H1 (cell line): ENCODE measurements at places on chromosomes 5 and 9. TPM values are rescaled to one million over a fixed set of nuclear protein-coding genes. Genes with fewer than 3 reads are reported as not detected.

DNA sequence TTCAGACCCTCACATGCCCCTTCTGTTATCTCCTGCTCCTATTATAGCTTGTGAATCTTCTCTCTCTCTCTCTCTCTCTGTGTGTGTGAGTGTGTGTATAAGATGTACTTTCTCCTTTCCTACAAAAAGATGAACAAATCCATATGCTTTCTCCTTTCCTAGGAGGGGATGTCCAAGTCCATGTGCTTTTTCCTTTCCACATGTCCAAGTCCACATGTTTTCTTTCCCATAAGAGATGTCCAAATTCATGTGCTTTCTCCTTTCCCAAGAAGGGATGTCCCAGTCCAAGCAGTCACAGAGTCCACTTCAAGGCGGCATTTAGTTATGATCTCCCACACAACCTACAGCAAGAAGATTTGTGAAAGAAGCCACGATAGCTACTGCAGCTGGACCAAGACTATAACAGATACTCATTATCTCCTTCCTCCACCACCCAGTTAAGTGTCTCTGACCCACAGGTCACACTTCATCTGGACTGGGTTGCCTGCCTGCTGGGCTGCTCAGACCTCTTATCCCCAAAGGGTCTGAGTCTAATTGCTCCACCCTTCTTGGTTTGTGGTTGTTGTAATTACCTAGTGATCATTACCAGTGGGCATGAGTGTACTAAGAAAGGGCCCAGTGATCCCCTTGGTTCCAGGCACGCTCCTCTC lies 18.4 kb upstream of the FOXI1 start:
- H3K27me3 ChIP-seq: no peaks in the 10 kb centered on the region
- DNase-seq: no peak
- no peaks in the 10 kb centered on the region for H3K4me1 ChIP-seq
- no peaks in the 10 kb centered on the region for H3K36me3 ChIP-seq
- no peak overlapping the region for H3K27ac ChIP-seq

DNA sequence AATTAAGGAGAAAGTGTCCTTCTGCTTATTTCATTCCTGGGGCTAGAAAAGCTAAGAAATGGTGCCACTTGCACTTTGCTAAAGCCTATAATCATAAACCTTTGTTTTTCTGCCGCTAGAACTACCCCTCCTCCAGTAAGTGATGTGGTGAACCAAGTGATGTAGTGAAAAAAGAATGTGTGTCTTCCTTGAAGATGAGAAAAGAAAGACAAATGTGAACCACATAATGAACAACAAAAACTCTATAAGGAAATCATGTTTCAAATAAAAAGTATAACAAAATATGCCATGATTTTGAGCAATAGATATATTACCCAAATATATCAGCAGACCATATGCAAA lies 179.0 kb upstream of the SGCD start:
- H3K4me1 ChIP-seq: no peaks in the 10 kb centered on the region; the same call in 1 of the 2 replicates
- H3K27me3 ChIP-seq: no peaks in the 10 kb centered on the region
- no peak overlapping the region for H3K4me3 ChIP-seq
- no peaks in the 10 kb centered on the region for H3K36me3 ChIP-seq
- H3K27ac ChIP-seq: no peak overlapping the region

- peaks cover 63% of the 10 kb centered on the region for H3K27me3 ChIP-seq
- peak; percentile 85 for DNase-seq
- H3K4me3 ChIP-seq: peak overlapping the region; percentile 61
- H3K4me1 ChIP-seq: peaks cover 11% of the 10 kb centered on the region
- H3K27ac ChIP-seq: no peak overlapping the region
- no peaks in the 10 kb centered on the region for H3K36me3 ChIP-seq
These were observed 130.4 kb downstream of the TMEM174 start for GRCh38 chr5:73303148-73304079.

GRCh38 chr5:152427721-152428120 lies 22.6 kb upstream of the NMUR2 start:
- no peak for DNase-seq
- H3K4me3 ChIP-seq: no peak overlapping the region

DNA sequence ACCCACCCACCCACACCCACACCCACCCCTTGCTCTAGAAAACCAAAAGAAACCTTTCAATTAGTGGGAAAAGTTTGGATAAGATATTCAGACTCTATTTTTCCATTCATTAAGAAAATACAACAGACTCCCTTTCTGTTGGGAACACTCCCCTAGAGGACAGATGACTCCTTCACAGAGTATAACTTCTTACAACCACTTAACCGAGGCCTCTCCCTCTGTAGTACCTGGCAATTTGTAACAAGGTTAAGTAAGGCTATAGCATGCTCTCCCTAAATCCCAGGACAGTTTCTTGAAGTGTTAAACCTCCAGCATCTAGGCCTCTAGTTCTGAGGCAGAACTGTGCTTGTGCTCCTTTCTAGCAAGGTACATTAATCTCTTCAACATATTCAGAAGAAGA lies 75.9 kb upstream of the NR5A1 start:
- DNase-seq: no peak
- peaks cover 10% of the 10 kb centered on the region for H3K4me1 ChIP-seq

GRCh38 chr5:19047277-19047676 lies 940.7 kb downstream of the CDH18 start:
- DNase-seq: peak; percentile 38
- no peaks in the 10 kb centered on the region for H3K36me3 ChIP-seq
- no peak overlapping the region for H3K4me3 ChIP-seq
- H3K27ac ChIP-seq: no peak overlapping the region
- no peaks in the 10 kb centered on the region for H3K27me3 ChIP-seq

GRCh38 chr5:119897537-119898370 lies 268.4 kb downstream of the FAM170A start:
- no peaks in the 10 kb centered on the region for H3K36me3 ChIP-seq
- no peaks in the 10 kb centered on the region for H3K4me1 ChIP-seq
- no peak overlapping the region for H3K27ac ChIP-seq
- DNase-seq: no peak

- H3K27me3 ChIP-seq: no peaks in the 10 kb centered on the region
- no peak overlapping the region for H3K27ac ChIP-seq
- H3K4me1 ChIP-seq: 0 out of 2 replicates have a peak, but pooled peaks cover under 1% of the 10 kb centered on the region
- H3K4me3 ChIP-seq: no peak overlapping the region
- no peaks in the 10 kb centered on the region for H3K36me3 ChIP-seq
- DNase-seq: no peak
These were observed 219.1 kb downstream of the NDUFS4 start for GRCh38 chr5:53779541-53779981.

GRCh38 chr5:112143690-112144089 lies 275.4 kb downstream of the EPB41L4A start:
- no peaks in the 10 kb centered on the region for H3K4me1 ChIP-seq
- H3K27ac ChIP-seq: no peak overlapping the region
- H3K27me3 ChIP-seq: no peaks in the 10 kb centered on the region

DNA sequence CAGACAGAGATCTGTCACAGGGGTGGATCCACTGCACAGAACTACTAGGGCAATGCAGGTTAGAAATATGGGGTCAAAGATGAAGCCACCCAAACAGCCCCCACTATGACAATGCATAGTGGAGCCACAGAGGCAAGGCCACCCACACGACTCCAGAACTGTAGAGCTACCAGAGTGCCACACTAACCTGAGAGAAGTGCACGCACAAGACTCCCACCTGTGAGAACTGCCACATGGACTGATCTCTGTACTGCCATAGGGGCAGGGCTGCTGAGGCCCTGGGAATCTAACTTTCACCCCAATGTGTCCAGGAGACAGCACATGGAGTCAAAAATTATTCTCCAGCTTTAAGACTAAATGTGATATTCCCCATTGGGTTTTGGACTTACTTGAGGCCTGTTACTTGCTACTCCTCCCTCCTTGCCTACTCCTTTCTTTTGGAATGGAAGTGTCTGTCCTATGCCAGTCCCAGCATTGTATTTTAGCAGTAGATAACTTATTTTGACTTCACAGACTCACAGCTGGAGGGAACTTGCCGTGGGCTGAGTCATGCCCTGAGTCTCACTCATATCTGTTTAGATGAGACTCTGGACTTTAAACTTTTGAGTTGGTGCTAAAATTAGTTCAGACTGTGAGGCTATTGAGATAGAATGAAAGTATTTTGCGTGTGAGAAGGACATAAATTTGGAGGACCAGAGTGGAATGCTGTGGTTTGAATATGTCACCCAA lies 853.3 kb downstream of the MAT2B start:
- no peaks in the 10 kb centered on the region for H3K36me3 ChIP-seq
- no peaks in the 10 kb centered on the region for H3K4me1 ChIP-seq
- no peaks in the 10 kb centered on the region for H3K27me3 ChIP-seq
- H3K27ac ChIP-seq: no peak overlapping the region
- H3K4me3 ChIP-seq: no peak overlapping the region

DNA sequence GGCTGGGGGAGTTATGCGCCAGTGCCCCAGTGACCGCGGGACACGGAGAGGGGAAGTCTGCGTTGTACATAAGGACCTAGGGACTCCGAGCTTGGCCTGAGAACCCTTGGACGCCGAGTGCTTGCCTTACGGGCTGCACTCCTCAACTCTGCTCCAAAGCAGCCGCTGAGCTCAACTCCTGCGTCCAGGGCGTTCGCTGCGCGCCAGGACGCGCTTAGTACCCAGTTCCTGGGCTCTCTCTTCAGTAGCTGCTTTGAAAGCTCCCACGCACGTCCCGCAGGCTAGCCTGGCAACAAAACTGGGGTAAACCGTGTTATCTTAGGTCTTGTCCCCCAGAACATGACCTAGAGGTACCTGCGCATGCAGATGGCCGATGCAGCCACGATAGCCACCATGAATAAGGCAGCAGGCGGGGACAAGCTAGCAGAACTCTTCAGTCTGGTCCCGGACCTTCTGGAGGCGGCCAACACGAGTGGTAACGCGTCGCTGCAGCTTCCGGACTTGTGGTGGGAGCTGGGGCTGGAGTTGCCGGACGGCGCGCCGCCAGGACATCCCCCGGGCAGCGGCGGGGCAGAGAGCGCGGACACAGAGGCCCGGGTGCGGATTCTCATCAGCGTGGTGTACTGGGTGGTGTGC lies at the start of gene RXFP3:
Gene RXFP3 (plus strand): TSS at position 6 of the 636 bp plus-strand sequence. CDS start 355 bp downstream, at position 361.
- H3K4me3 ChIP-seq: peak within 1 kb of the TSS; percentile 67
- no peaks in the 10 kb centered on the region for H3K36me3 ChIP-seq
- H3K27ac ChIP-seq: no peak within 1 kb of the TSS
- 0 out of 2 replicates have a peak, but pooled peaks cover 2% of the 10 kb centered on the region for H3K4me1 ChIP-seq
- H3K27me3 ChIP-seq: peaks cover 15% of the 10 kb centered on the region

GRCh38 chr5:28748446-28748845 lies 1710.1 kb upstream of the CDH9 start:
- no peak for DNase-seq
- H3K27ac ChIP-seq: no peak overlapping the region

DNA sequence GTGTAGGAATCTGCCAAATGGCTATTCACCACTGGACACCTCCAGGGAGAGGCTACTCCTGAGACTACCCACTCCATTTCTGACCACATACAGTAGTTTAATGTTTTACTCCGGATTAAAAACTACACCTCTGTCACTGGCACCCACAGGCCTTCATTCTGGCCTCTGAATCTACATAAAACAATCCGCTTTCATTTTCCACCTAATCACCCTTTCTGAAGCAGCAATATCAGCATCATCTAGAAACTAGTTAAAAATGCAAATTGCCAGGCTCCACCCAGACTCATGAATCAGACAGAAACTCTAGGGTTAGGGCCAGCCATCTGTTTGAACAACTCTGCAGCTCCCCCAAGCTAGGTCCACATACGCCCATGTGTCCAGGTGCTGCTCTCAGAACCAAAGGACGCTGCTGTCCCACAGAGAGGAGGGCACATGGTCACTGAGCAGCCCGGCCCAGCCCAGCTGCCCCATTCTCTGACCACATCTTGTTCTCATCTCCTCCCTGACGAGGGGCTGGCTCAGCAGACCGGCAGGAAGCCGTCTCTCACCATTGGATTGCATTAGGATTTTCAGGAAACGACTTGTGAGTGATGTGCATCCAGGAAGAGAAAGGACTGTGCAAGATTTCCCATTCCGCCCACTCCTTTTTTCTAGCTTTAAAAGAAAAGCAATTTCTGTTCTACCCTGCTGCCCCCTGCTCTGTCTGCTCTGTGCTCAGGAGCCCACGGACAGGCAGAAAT lies 34.7 kb downstream of the ADAM19 start:
- no peak overlapping the region for H3K4me3 ChIP-seq
- H3K4me1 ChIP-seq: no peaks in the 10 kb centered on the region; the same call in 1 of the 2 replicates
- H3K27ac ChIP-seq: no peak overlapping the region
- H3K27me3 ChIP-seq: no peaks in the 10 kb centered on the region
- no peak for DNase-seq

GRCh38 chr5:39977066-39977655 lies 552.4 kb upstream of the DAB2 start:
- H3K36me3 ChIP-seq: no peaks in the 10 kb centered on the region
- no peak overlapping the region for H3K4me3 ChIP-seq
- no peaks in the 10 kb centered on the region for H3K4me1 ChIP-seq
- H3K27ac ChIP-seq: no peak overlapping the region

GRCh38 chr5:154753792-154754191 lies 1.4 kb upstream of the LARP1 start:
- no peak overlapping the region for H3K27ac ChIP-seq
- peaks cover 14% of the 10 kb centered on the region for H3K4me1 ChIP-seq
- no peaks in the 10 kb centered on the region for H3K27me3 ChIP-seq
- H3K36me3 ChIP-seq: no peaks in the 10 kb centered on the region

DNA sequence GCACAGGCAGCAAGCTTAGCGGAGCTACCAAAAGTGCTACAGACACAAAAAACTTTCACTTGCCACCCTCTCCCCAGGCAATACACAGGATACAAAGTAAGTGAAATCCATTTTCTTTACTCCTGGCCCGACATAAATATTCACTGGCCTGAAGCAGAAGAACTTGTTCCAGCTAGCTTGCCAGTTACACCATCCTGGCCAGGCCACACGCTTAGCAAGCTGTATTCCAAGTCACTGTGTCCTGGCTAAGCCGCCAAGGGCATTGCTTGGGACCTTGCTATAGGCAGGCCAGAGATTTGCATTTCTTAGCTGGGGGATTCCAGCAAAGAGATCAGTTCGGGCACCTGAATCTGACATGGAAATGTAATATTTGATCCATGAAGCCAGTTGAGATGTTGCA lies 71.0 kb upstream of the SLC1A3 start:
- no peak overlapping the region for H3K27ac ChIP-seq
- peaks cover 5% of the 10 kb centered on the region for H3K4me1 ChIP-seq
- no peaks in the 10 kb centered on the region for H3K27me3 ChIP-seq

DNA sequence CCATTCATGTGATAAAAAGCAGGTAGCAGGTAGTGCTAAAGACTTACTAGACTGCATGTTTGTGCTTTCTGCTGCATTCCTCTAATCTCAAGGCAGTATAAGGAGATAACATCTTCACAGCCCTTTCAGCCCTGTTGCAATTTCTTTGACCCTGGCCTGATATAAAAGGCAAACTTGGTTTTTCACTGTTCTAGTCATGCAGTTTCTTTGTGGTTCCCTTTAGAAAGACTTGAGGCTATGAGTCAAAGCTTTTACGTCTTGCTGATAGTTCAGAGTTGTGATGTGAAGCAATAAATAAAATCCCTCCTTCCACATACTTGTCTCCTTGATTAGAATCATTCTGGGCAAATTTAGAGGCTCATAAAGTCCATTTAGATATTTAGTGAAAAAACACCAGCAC lies 88.6 kb upstream of the CDKN2B start:
- no peak overlapping the region for H3K4me3 ChIP-seq
- H3K27me3 ChIP-seq: no peaks in the 10 kb centered on the region
- H3K36me3 ChIP-seq: no peaks in the 10 kb centered on the region
- no peaks in the 10 kb centered on the region; the same call in none of the 2 replicates for H3K4me1 ChIP-seq
- no peak overlapping the region for H3K27ac ChIP-seq
- no peak for DNase-seq

The GABRA1 gene
- 1.6 and 4.7 TPM in 2 replicates for polyA plus RNA-seq

The OR1L8 gene
- not detected in 2 replicates for polyA plus RNA-seq

The CCDC107 gene
- polyA plus RNA-seq: 8.2 and 8.6 TPM in 2 replicates

The PLAC8L1 gene
- 0.42 and 0.99 TPM in 2 replicates for polyA plus RNA-seq

The CCDC171 gene
- polyA plus RNA-seq: 0.39 and 0.83 TPM in 2 replicates

The DMGDH gene
- 0.15 and 0.31 TPM in 2 replicates for polyA plus RNA-seq

The NUTM2G gene
- polyA plus RNA-seq: 0.27 and 0.42 TPM in 2 replicates

The P4HA2 gene
- polyA plus RNA-seq: 8.9 and 9.3 TPM in 2 replicates

The RASGRF2 gene
- 2.6 and 4.1 TPM in 2 replicates for polyA plus RNA-seq

The OMD gene
- not detected in 2 replicates for polyA plus RNA-seq

The PTPRD gene
- 17.2 and 19.8 TPM in 2 replicates for polyA plus RNA-seq
